GM23338 (cell line): ENCODE measurements at places on chromosomes 6 and 20. TPM values are rescaled to one million over a fixed set of nuclear protein-coding genes. Genes with fewer than 3 reads are reported as not detected.

Gene PPIL6
- 1.5 and 1.7 TPM in 2 replicates for total RNA-seq

Gene BPIFA1
- not detected in 2 replicates for total RNA-seq

Gene NKX2-4
- 0.35 and 2.1 TPM in 2 replicates for total RNA-seq

Gene NOTCH4
- 2.8 and 3.5 TPM in 2 replicates for total RNA-seq

Gene DLK2
- 0.16 and 0.21 TPM in 2 replicates for total RNA-seq

Gene EYA4
- 0.16 and 0.21 TPM in 2 replicates for total RNA-seq

Gene NRN1
- total RNA-seq: 0.23 TPM in 1 of 2 replicates, not detected in the other

- H3K4me3 ChIP-seq: no peak overlapping the region
- no peaks in the 10 kb centered on the region for H3K36me3 ChIP-seq
- peaks cover 5% of the 10 kb centered on the region; the same call in 1 of the 2 replicates for H3K4me1 ChIP-seq
- DNase-seq: no peak
Measured at GRCh38 chr20:50323209-50323608, 132.6 kb downstream of the CEBPB start.

- H3K4me3 ChIP-seq: no peak overlapping the region
- no peaks in the 10 kb centered on the region for H3K36me3 ChIP-seq
- H3K27ac ChIP-seq: no peak overlapping the region
- H3K4me1 ChIP-seq: no peaks in the 10 kb centered on the region
Measured at GRCh38 chr6:159008656-159009288, 8.8 kb upstream of the RSPH3 start.

- peaks cover 4% of the 10 kb centered on the region; the same call in 1 of the 2 replicates for H3K36me3 ChIP-seq
- DNase-seq: peak; percentile 35
- H3K27me3 ChIP-seq: no peaks in the 10 kb centered on the region
- H3K4me3 ChIP-seq: peak overlapping the region; percentile 84
- H3K4me1 ChIP-seq: 0 out of 2 replicates have a peak, but pooled peaks cover 5% of the 10 kb centered on the region
Measured at GRCh38 chr6:26158581-26159356, 71.5 kb downstream of the HFE start.

- no peak overlapping the region for H3K27ac ChIP-seq
- DNase-seq: no peak
- H3K27me3 ChIP-seq: no peaks in the 10 kb centered on the region
- no peaks in the 10 kb centered on the region for H3K4me1 ChIP-seq
- no peak overlapping the region for H3K4me3 ChIP-seq
- no peaks in the 10 kb centered on the region for H3K36me3 ChIP-seq
Measured at GRCh38 chr6:159718634-159719033, 8.7 kb upstream of the WTAP start.

DNA sequence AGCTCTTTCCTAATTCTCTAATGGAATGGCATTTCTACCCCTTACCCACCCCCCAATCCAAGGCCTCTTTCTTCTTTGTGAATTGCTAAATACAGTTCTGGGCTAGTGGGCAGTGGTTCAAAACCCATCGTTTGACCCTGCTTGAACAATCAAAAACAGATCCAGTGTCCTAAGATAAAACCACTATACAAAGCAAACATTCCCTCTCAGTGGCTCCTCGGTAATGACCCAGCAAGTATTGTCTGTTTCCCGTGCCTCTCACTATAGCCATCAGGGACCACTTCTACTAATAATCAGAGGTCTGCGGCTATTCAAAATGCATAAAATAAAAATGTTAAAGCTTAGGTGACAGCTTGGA, 143.5 kb upstream of the AKAP12 start:
- no peak for DNase-seq
- H3K4me3 ChIP-seq: no peak overlapping the region
- no peak overlapping the region for H3K27ac ChIP-seq
- peaks cover 4% of the 10 kb centered on the region; the same call in 1 of the 2 replicates for H3K36me3 ChIP-seq
- H3K4me1 ChIP-seq: no peaks in the 10 kb centered on the region
- H3K27me3 ChIP-seq: no peaks in the 10 kb centered on the region

DNA sequence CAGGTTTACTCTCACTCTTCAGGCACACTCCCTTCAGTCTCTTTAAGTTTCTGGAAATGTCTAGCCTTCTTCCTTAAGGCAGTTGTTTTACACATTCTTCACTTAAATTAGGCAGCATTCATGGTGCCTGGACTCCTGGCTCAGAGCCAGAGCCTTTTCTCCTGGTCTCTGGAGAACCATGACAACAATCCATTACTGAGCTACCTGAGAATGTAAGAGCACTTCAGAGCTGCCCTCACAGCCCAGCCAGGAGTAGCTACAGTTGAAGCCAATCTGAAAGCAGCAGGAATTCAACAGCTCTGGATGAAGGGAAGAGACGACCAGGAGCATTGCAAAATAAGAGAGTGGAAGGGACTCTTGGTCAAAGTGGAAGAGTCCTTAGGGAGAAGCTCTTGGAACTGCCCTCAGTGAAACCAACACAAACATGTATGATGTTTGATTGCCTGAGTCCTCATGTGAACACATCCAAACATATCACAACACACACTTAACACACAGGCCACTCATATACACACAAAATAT, 416.8 kb upstream of the SPTLC3 start:
- DNase-seq: no peak
- H3K27ac ChIP-seq: no peak overlapping the region
- H3K36me3 ChIP-seq: no peaks in the 10 kb centered on the region
- H3K4me1 ChIP-seq: peaks cover 29% of the 10 kb centered on the region; the same call in 1 of the 2 replicates

GRCh38 chr20:62523473-62524203, 47.8 kb upstream of the GATA5 start:
- H3K36me3 ChIP-seq: no peaks in the 10 kb centered on the region
- H3K27me3 ChIP-seq: no peaks in the 10 kb centered on the region
- H3K4me3 ChIP-seq: peak overlapping the region; percentile 5; the same call in 1 of the 2 replicates
- peak; percentile 69 for DNase-seq

DNA sequence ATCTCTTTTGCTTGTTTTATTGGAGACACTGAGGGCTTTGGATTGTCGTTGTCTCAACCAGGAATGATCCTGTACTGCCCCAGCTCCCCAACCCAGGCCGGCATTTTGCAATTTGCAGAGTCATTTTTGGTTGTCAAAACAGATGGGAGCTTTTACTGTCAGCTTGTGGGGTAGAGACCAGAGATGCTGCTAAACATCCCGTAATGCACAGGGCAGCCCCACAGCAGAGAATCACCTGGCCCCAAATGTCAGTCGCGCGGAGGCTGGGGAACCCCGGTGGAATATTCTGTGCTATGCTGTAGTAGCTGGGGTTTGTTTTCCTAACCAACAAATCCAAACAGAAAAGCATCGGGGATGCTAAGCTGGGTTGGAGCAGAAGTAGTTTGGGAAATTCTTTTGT, 99.7 kb downstream of the TSHZ2 start:
- H3K4me3 ChIP-seq: no peak overlapping the region
- no peak overlapping the region for H3K27ac ChIP-seq
- DNase-seq: no peak

GRCh38 chr6:106253172-106253571, 72.4 kb downstream of the ATG5 start:
- no peak overlapping the region for H3K27ac ChIP-seq
- H3K27me3 ChIP-seq: no peaks in the 10 kb centered on the region
- H3K4me3 ChIP-seq: no peak overlapping the region
- no peaks in the 10 kb centered on the region for H3K4me1 ChIP-seq
- H3K36me3 ChIP-seq: 0 out of 2 replicates have a peak, but pooled peaks cover 3% of the 10 kb centered on the region

DNA sequence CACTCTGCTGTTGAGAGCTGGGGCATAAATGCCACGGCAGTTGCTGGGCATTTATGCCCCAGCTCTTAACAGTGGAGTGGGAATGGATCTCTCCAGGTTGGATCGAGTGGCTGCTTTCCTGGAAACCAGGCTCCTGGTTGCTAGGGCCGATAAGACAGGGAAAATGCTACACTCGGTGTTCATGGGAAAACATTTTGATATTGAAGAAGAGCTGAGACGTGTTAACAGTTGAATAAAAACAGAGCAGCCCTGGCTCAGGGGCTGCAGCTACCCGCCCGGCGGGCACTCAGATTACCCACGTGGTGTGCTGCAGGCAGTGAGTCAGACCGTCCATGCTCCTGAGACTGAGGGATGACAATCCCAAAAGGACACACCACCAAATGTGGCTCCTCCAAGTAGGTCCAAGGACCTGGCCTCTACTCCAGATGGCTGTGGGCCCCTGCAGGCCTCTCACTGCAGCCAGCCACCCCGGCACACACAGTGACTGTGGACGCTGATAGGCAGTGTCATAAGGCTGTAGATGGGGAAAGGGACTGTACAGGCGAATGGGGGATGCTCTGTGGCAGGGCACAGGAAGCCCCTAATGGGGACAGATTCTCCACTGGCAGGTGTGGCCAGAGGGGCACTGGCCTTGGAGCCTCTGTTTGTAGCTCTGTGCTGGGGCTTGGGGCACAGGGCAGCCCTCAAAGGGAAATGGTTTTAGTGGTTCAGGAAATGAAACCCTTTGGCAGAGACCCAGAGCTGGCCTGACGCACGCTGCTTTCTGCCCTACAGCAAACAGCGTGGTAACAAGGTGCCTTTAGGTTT, 237.8 kb downstream of the LY86 start:
- DNase-seq: no peak
- no peak overlapping the region for H3K27ac ChIP-seq
- H3K4me3 ChIP-seq: no peak overlapping the region
- peaks cover 5% of the 10 kb centered on the region; the same call in 1 of the 2 replicates for H3K4me1 ChIP-seq
- no peaks in the 10 kb centered on the region for H3K36me3 ChIP-seq

DNA sequence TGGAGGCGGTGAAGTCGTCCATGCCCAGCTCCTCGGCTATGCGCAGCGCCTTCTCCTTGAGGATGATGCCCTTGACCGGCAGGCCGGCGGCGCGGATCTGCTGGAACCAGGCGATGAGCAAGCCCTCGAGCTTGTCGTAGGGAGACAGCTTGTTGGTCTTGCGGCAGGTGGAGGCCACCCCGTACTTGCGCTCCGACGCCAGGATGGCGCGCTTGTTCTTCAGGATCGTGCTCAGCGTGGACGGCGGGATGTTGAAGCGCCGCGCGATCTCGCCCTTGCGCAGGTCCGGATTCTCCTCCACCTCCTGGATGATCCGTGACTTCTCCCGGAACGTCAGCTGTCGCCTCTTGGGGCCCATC, 435 bp downstream of the CENPB start:
- H3K36me3 ChIP-seq: no peaks in the 10 kb centered on the region
- H3K4me1 ChIP-seq: peaks cover 7% of the 10 kb centered on the region; the same call in 1 of the 2 replicates
- H3K4me3 ChIP-seq: peak overlapping the region; percentile 67

- H3K4me1 ChIP-seq: peaks cover 11% of the 10 kb centered on the region
- H3K36me3 ChIP-seq: no peaks in the 10 kb centered on the region
- no peak for DNase-seq
- H3K27ac ChIP-seq: no peak overlapping the region
Measured at GRCh38 chr20:17646209-17646960, 35.7 kb downstream of the RRBP1 start.

GRCh38 chr20:51404297-51405060, 138.0 kb downstream of the NFATC2 start:
- H3K4me3 ChIP-seq: no peak overlapping the region
- no peaks in the 10 kb centered on the region for H3K4me1 ChIP-seq
- no peaks in the 10 kb centered on the region for H3K27me3 ChIP-seq
- no peaks in the 10 kb centered on the region for H3K36me3 ChIP-seq
- no peak overlapping the region for H3K27ac ChIP-seq
- DNase-seq: no peak

GRCh38 chr6:17872908-17873307, 114.5 kb downstream of the KIF13A start:
- no peak overlapping the region for H3K27ac ChIP-seq
- no peaks in the 10 kb centered on the region; the same call in 1 of the 2 replicates for H3K4me1 ChIP-seq
- H3K27me3 ChIP-seq: no peaks in the 10 kb centered on the region
- no peak for DNase-seq
- no peaks in the 10 kb centered on the region for H3K36me3 ChIP-seq

GRCh38 chr6:8329562-8329961, 105.8 kb downstream of the SLC35B3 start:
- no peak overlapping the region for H3K4me3 ChIP-seq
- H3K36me3 ChIP-seq: no peaks in the 10 kb centered on the region
- DNase-seq: no peak
- no peak overlapping the region for H3K27ac ChIP-seq

DNA sequence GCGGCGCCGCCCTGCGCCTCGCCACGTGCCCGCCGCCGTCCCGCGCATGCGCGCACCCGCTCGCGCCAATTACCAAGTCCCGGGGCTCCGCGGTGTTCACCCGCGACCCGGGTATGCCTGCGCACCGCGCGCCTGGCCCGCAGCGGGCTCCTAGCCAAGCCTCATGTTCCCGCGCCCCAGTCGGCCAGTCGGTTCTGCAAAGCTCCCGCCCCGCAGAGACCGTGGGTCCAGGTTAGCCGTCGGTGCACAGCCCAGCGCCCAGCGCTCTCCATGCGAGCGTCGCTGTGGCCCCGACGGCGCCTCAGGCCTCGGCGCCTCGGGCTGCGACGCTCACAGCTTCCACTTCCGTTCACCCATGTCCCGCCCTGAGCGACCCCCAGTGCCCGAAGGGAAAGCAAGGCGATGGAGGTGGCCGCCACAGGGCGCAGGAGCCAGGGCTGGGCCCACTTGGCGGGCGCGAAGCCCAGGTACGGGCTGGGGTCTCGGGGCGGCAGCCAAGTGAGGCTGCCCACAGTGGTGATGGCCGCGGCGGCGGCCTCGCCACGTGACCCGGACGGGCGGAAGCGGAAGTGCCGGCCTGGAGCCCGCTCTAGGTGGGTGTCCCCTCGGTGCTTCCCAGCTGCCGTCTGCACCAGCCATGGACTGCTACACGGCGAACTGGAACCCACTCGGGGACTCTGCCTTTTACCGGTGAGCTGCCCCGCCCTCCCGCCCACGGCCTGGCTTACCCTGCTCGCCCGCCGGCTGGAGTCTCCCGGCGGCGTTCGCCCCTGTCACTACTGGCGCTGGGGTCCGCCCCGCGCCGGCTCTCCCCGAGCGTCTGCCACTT, at the start of the genes PCED1A and VPS16:
PCED1A (minus strand) TSS at position 518 of the 829 bp plus-strand sequence. CDS start 743 bp downstream, outside the sequence.
VPS16 (plus strand) TSS at position 608 of the 829 bp plus-strand sequence; CDS start at position 638, 30 bp downstream.
- peak; percentile 89 for DNase-seq
- H3K27ac ChIP-seq: no peak within 1 kb of the TSS
- no peaks in the 10 kb centered on the region for H3K4me1 ChIP-seq
- no peaks in the 10 kb centered on the region for H3K36me3 ChIP-seq
- H3K27me3 ChIP-seq: peaks cover 22% of the 10 kb centered on the region

DNA sequence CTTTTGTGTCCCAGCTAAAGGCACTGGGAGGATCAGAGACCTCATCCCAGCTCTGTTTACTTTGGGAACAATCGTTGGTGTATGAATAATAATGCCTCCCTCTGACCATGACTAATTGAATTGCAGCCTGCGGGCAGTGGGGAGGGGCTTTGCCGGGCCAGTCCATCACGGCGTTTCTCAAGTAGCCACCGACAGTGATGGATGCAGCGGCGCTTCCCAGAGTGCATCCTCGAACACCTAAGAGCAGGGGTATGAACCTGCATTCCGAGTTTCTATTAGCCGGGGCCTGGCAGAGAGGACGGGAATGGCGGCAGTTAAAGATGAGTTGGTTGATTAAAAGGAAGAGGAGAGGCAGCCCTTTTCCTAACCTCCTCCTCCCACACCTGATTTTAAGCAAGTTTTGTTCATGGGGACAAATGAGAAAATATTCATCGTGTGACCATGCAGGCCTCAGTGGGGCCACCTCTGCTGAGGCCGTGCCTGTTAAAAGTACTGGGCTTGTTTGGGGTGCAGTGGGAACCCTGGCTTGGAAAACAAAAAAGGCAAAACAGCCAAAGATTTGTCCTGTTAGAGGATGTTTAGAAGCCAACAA, 154.1 kb downstream of the FOXA2 start:
- no peaks in the 10 kb centered on the region for H3K36me3 ChIP-seq
- H3K27ac ChIP-seq: no peak overlapping the region
- peaks cover 11% of the 10 kb centered on the region for H3K4me1 ChIP-seq

- no peaks in the 10 kb centered on the region for H3K27me3 ChIP-seq
- DNase-seq: no peak
- H3K4me3 ChIP-seq: no peak overlapping the region
- no peak overlapping the region for H3K27ac ChIP-seq
Measured at GRCh38 chr6:36226438-36227047, 30.0 kb downstream of the BRPF3 start.

GRCh38 chr20:237489-237888, 10.4 kb downstream of the DEFB129 start:
- H3K27ac ChIP-seq: no peak overlapping the region
- no peak for DNase-seq
- H3K36me3 ChIP-seq: no peaks in the 10 kb centered on the region
- H3K4me3 ChIP-seq: no peak overlapping the region
- peaks cover 68% of the 10 kb centered on the region for H3K27me3 ChIP-seq
- no peaks in the 10 kb centered on the region for H3K4me1 ChIP-seq
